ENCODE measurements at places on chromosomes 7 and 10.
A peak's percentile ranks its signal among the peaks of the same experiment; 100 is the strongest.

- no peak for DNase-seq
Observed at GRCh38 chr7:501526-501925, 18.1 kb downstream of the PDGFA start.

- DNase-seq, result no peak
Observed at GRCh38 chr10:15245530-15245929, 77.0 kb upstream of the NMT2 start.

- DNase-seq, result peak; percentile 48
Observed at GRCh38 chr10:132654708-132655661, 117.4 kb downstream of the INPP5A start.

GRCh38 chr10:87639493-87639892, 20.2 kb upstream of the PAPSS2 start:
- no peak for DNase-seq

GRCh38 chr7:139034855-139035585, 822 bp downstream of the ZC3HAV1L start:
- peak; percentile 50 for DNase-seq

- DNase-seq, result no peak
Observed at GRCh38 chr10:131167036-131167860, 144.3 kb downstream of the TCERG1L start.

DNA sequence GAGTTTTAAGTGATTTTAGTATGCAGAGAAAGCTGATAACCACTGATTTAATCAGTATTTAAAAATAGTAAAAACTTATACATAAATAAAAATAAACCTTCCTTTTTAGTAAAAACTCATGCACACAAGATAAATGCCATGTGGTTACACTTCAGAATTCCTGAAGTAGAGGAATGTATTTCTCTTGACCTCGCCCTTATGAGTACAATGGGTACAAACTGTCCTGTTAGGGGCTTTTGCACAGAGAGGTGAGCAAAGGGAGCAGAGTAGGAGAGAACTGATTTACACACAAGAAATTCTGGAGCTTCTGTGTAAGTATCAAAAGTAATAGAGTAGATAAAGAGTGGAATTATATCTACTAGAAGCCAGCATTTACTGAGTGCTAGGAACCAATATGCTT, 279.6 kb downstream of the PPP1R3A start:
- DNase-seq, result no peak

DNA sequence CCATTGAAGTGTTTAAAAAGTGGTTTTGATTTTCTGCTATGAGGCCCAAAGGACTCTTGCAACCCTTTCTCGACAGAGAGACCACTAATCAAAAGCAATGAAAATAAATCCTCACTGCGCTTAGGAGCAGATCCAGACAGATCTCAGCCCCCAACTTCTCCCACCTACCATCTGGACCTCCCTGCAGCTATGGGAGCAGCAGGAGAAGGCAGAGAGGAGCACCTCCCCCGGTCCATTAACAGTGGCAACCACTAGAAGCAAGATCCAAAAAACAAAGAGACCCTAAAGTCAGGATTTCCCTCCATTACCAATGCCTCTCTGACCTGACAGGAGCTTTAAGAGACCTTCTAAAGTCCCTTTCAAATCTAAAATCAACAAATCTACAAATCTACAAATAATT, 99.0 kb upstream of the LSM8 start:
- no peak for DNase-seq

DNA sequence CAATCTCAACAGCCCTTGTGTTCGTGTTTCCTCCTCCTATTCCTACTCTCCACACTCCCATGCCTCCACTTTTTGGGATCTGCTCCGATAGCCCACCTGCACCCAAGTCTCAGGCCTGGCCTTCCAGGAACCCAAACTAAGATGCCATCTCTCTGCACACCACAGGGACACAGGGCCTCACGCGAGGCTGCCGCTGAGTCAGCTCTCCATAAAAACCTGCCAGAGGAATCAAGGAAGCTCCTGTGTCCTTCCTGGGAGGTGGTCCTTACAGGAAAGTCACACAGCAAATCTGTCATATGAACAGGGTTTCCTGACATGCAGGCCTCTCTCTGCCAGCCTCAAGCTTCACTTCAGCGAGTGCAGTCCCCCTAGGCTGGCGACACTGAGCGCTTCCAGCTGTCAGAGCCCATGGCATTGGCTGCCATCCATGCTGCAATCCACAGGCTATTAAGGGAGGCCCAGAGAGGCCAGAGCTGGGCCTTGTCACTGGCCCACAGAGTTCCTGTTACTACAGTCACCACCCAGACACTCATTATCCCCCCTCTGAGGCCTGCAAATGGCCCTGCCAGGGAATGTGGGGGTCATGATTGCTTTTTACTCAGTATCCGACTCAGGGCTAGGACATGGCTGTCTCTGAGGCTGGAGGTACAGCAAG, 151.4 kb downstream of the OAT start:
- DNase-seq, result no peak

DNA sequence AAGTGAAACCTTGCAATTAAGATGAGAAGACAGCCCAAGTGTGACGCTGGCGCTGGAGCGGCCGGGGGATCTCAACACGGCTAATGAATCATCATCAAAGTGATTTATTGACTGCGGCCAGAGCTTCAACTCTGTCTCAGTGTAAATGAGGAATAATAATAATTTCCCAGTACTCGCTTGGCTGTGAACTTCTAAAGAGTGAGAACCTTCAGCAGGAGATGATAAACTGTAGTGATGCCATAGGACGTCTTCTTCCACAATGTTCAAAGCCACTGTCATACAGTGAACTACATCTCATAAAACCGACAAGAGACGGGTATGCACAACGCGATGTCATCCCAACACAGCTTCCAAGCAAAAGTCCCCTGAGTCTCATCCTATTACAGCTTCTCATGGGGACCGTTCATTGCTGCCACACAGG, 123.6 kb upstream of the NOBOX start:
- DNase-seq, result no peak

- DNase-seq, result no peak
Observed at GRCh38 chr10:112631501-112632400, 184.7 kb downstream of the VTI1A start.

GRCh38 chr10:109665321-109665720, 258.0 kb downstream of the XPNPEP1 start:
- no peak for DNase-seq

GRCh38 chr7:79398138-79398749, 55.2 kb downstream of the MAGI2 start:
- DNase-seq, result no peak

DNA sequence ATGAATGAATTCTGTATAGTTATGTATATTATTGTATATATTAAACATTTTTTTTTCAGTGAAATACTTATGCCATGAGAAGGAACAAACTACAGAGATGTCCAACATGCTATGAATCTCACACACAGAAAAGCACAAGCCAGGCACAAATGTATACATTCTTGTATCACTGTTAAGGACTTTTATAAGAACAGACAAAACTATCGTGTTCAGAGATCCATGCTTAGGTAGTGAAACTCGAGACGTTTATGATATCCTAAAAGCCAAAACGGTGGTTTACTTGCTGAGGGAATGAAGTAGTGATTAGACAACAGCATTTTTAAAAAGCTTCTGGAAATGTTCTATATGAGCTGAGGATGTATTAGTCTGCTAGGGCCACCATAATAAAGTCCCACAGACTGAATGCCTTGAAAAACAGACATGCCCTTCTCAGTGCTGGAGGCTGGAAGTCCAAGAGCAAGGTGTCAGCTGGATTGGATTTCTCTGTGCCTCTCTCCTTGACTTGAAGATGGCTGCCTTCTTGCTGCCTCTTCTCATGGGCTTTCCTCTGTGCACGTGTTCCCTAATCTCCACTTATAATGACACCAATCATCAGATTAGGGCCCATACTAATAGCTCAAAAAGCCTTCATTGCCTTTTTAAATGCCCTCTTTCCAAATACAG, 4.3 kb downstream of the MKI67 start:
- DNase-seq, result no peak

DNA sequence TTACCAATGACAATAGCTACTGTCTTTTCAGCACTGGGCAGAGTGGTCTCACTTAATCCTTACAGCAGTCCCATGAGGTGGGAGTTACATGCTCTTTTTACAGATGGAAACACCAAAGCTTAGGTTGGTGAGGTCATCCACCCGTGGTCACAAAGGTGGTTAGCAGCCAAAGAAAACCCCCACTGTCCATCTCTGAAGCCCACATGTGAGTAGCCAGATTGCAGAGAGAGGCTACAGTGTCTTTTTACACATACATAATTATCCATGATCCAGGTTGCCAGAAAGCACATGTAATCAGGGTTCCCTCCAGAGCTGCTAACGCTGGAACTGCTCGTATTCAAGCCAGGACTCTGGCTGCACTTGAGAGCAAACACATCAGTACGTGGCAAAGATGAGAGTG, 24.6 kb upstream of the ANKRD2 start:
- DNase-seq, result no peak

DNA sequence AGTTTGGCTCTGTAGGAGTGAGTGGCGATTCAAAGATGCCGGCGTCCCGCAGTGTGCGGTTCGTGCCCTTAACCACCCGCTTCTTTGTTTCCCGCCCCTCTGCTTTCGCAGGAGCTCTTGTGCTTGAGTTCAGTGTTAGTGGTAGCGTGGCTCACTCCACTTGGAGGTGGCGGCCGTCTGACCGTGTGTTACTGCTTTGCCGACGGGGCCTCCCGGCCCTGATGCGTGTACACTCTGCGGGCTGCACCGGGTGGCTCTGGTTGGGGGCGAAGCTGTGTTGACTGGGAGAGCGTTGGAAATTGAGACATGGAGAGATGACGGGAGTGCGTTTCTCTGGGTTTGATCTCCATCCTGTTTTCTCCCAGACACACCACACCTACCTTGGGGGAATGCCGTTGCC, 31.4 kb downstream of the SHH start:
- no peak for DNase-seq

DNA sequence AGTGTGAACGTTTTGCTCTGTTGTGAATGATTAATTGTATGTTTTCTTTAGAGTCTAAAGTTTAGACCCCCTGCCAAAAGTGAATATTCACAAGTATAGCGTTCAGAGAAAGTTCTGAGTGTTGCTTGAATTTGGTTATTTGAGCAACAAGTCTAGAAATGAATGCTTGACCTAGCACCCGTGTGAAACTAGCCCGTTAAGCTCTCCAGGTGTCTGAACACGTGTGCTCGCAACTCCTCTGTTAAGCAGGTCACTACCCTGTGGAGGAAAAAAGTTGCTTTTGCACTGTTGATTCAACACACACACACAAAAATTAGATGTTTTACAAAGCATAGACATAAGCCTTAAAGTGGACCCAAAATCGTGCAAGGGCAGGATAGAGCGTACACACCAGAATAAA, 78.6 kb upstream of the SAMD8 start:
- no peak for DNase-seq

DNA sequence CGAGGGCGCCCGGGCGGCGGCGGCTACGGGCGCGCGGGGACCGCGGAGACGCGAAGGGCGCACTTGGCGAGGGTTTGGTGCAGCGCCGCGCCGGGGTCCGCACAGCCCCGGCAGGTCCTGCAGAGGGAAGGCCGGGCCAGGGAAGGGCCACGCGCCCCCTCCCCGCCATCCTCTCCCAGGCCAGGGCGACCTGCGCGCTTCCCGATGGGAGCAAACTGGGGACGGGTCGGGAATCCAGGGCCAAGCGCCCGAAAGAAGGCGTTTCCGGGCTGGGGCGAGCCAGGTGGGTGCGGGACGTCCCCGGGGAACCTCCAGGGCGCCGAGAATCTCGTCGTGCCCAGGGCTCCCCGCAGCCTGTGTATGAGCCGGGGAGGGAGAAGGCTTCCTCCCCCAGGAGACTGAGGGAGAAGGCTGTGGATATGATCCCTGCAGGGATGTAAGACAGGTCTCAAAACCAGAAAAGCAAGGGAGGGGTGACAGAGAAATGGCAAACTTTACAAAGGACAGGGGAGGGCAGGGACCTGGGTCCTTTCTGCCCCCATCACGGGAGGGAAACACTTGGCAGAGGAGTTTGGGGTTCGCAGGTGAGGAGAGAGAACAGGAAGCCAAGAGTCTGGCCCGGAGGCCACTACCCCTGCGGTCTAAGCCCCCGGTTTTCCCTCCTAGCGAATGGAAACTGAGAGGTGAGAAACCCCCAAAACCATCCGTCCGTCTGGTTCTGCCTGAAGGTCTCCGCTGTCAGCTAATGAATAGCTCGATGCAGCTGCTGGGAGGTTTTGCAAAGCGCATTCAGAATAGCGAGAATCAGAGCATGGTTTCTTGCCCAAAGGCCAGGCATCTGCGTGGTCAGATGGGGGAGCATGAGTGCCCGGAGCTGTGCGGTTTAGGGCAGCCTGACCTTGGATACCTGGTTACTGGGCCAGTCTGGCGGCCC, 674 bp downstream of the AMZ1 start:
- no peak for DNase-seq

GRCh38 chr10:25101461-25102146, 73.2 kb upstream of the GPR158 start:
- no peak for DNase-seq

DNA sequence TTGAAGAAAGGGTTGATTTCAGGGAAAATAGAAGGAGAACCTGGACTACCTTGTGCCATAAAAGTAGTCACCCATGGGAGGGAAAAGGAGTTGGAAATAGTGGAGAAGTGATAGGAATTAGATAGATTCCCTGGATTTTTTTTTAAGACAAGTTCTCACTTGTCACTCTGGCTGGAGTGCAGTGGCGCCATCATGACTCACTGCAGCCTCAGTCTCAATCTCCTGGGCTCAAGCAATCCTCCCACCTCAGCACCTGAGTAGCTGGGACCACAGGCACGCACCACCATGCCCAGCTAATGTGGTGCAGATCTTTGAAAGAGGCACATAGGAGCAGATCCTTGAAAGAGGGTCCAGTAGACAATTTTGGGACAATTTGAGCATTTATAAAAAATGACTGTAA, 9.5 kb upstream of the BLNK start:
- no peak for DNase-seq

All from NCI-H2171 treated with DMSO at 0.1 percent for 48 hours (cell line).